ENCODE measurements at places on chromosomes 4 and X. TPM values are rescaled to one million over a fixed set of nuclear protein-coding genes. Genes with fewer than 3 reads are reported as not detected.
A peak's percentile ranks its signal among the peaks of the same experiment; 100 is the strongest.

Gene FRMD7
- polyA plus RNA-seq: 0.18 TPM

Gene RBM46
- not detected for polyA plus RNA-seq

DNA sequence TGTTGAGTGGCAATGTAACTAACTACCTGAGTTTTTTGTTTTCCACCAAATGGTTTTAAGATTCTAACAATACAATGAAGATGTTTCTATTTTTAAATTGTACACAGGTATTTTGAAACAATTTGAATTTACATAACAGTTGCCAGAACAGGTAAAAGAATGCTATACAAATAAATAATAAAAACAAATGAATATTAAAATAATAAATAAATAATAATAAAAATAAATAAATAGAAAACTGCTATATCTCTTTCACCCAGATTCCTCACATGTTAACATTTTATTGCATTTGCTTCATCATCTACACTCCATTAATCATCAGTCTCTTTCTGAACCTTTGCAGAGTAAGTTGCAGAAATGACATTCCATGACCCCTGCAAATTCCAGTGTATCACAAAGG, 32.3 kb upstream of the DSPP start:
- no peak for DNase-seq

DNA sequence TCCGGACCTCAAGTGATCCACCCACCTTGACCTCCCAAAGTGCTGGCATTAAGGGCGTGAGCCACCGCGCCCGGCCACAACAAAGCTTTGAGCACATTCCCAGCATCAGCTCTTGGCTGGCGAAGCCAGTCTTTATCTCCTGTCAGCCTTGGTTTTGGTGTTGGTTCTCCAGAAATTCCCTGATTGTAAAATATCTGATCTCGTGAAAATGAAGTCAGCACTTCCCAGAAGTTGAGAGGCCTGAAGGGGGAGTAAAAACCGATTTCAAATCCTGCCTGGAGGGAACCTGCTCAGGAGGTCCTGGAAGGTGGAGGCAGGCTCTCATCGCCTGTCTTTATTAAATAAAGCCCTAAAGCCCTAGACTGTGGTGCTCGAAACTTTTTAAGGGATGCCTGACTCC, 33.6 kb downstream of the PTTG2 start:
- DNase-seq: no peak

GRCh38 chr4:141038428-141038827, 94.8 kb downstream of the RNF150 start:
- no peak for DNase-seq

- DNase-seq: no peak
Observed at GRCh38 chrX:2251211-2251610, 249.6 kb downstream of the DHRSX start.

- DNase-seq: no peak
Observed at GRCh38 chr4:170662250-170662649, 572.5 kb upstream of the AADAT start.

- DNase-seq: no peak
Observed at GRCh38 chr4:112290341-112290740, 4.6 kb upstream of the TIFA start.

GRCh38 chrX:101417981-101418841, 10.2 kb downstream of the HNRNPH2 start:
- no peak for DNase-seq

Gene GAGE1
- not detected for polyA plus RNA-seq

GRCh38 chr4:3407171-3407771, 34.5 kb upstream of the HGFAC start:
- DNase-seq: no peak

GRCh38 chr4:59855630-59856352, 1344.3 kb upstream of the ADGRL3 start:
- DNase-seq: no peak

DNA sequence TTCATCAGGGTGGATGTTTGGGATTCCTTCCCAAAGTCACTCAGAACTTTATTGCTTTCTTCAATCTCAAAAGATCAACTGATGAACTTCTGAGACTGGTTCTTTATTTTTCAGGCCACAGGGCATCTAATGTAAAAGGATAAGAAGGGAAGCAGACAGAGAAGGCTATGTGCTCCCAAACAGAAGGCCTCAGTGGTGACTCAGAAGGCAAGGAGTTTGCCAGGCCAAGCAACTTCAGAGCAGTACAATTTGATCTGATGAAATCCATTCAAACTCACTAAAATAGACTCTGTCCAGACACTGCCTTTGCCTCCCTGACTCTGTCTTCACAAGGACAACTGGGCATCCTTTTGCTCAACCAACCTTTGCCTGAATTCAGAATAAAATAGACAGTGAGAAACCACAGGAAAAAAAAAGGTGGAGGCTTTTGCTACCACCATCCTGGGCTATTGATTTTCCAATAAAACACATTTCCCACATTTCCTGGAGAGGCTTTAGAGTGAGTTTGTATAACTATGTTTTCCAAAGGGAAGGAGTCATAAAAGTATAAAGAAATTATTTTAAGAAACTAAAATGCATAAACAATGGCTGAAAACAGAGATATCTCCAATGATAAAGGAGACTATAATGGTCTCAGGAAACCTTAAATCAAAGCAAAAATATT, 55.2 kb downstream of the ARHGEF6 start:
- no peak for DNase-seq

- DNase-seq: no peak
Observed at GRCh38 chrX:133214301-133214700, 3.9 kb downstream of the TFDP3 start.

DNA sequence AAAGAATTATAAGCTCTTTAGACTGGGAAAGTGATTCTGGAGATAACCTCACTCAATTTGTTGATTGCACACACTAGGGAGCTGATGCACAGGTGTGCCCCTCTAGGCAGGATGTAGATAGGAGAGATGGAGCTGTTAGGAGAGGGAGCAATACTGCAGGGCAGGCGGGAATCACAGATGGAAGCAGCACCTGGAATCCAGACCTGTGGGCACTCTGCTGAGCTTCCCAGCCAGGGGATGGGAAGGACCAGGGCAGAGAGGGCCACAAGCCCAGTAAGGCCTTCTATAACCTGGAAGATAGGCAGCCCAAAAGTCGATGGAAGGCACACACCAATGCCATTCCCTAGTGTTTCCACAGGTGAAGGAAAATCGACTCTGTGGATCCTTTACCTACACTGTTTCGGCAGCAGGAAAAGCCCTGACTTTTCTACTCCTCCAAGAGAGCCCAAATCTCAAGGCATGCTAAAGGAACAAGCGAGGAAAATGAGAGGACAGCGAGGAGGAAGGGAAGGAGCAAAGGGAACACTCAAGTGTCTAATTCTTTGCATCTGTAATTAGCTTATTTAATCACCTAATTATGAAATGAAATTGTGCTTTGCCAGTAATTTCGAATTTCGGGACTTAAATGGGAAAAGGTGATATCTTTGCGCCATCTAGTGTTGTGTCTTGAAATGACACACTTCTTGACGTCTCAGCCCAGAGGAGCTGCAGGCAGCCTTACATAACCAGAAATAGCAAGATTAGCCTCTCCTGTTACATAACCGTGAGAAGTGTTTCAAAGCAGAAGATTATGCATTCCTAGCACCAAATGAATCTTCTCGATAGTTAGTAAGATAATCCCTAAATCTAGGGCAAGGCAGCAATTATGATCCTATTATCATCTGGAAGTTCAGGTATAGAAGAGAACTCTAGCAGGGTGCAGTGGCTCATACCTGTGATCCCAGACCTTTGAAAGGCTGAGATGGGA, 31.0 kb upstream of the TLR3 start:
- DNase-seq: peak; percentile 60

Gene SLC6A8
- polyA plus RNA-seq: 40.6 TPM

DNA sequence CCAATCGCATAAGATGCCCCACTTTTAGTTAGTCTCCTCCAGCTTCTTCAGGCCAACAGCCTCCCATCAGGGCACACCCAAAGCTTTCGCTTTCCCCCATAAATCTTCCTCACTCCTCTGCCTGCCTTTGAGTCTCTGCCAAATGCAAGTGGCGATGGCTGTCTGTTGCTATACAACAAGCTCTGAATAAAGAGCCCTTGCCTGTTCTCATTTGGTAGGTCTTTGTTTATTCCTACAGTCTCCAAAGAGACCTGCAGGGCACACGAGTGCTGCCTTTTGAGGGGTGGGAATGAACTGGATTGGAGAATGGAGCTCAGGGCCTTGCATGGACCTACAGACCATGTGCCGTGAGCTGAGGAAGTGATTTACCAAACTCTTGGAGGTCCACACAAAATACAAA, 52.2 kb upstream of the SOD3 start:
- DNase-seq: no peak

Gene DCAF8L2
- polyA plus RNA-seq: not detected

GRCh38 chrX:71099736-71100135, 4.1 kb downstream of the FOXO4 start:
- DNase-seq: no peak

Gene TXK
- 0.48 TPM for polyA plus RNA-seq
